ENCODE measurements at places on chromosomes 4 and X.

DNA sequence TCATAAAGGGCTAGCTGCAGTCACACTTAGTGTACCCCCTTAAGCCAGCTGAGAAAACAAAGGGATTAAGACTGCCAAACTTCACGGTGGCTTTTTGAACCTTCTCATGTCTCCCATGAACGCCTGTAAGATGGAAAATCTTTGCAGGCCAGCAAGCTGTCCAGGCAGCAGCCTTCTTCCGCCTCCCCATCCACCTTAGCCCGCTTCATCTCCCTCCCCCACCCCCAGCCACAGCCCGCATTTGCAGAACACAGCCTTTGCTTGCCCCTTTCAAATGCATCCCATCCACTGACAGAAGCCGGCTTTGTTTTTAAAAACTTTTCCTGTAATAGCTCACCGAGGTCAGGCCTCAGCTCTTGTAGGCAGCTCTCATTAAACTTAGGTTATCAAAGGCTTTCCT is 113.8 kb upstream of the FAM9B start:
- no peak for DNase-seq

- DNase-seq = no peak
Measured at GRCh38 chr4:69026974-69027373, 69.3 kb upstream of the UGT2B7 start.

GRCh38 chr4:44632733-44633132 is 18.7 kb downstream of the YIPF7 start:
- DNase-seq = no peak

GRCh38 chrX:103530545-103530944 is 11.3 kb upstream of the RAB40A start:
- no peak for DNase-seq

DNA sequence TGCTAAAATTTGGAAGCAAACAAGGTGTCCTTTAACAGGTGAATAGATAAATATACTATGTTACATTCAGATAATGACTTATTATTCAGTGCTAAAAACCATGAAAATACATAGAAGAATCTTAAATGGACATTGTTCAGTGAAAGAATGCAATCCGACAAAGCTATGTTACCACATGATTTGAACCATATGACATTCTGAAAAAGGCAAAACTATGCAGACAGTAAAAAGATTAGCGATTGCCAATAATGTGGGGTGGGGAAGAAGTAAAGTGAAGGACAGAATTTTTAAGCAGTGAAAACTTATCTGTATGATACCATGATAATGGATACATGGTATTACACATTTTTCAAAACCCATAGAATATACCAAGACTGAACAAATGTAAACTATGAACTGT is 926.9 kb downstream of the FAT4 start:
- DNase-seq = no peak
